ENCODE measurements at places on chromosomes 16 and 17.

DNA sequence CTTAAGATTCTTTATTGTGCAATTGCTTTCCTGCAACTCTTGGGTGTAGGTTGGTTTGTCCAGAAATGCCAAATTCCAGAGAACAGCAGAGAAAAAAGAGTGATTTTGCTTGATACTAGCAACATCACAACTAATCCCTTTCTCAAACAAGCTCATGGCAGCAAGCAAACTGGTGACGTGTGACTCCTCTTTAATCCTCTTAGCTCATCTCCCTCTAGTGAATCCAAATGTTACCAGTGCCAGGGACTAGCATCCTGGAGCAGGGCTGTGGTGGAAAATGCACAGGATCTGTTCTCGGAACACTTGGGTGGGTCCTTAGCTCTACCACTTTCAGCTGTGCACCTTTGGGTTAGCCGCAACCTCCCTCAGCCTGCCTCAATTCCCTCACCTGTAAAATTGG is 204.0 kb upstream of the CCL2 start:
- DNase-seq: no peak

- DNase-seq: no peak
These were observed 252.1 kb downstream of the PHKB start for GRCh38 chr16:47713225-47713595.

- no peak for DNase-seq
These were observed 14.6 kb downstream of the EEF2K start for GRCh38 chr16:22220714-22221113.

GRCh38 chr17:72372185-72372584 is 251.4 kb downstream of the SOX9 start:
- no peak for DNase-seq

- DNase-seq: peak; percentile 85
These were observed 12.7 kb downstream of the SLC35B1 start for GRCh38 chr17:49694847-49695697.

GRCh38 chr16:84717484-84717883 is 17.7 kb downstream of the USP10 start:
- no peak for DNase-seq

GRCh38 chr16:52547004-52547833 is at the start of gene TOX3:
TOX3 (minus strand) TSS chr16:52547143; CDS start chr16:52546723, 420 bp downstream.
- DNase-seq: no peak

GRCh38 chr17:19005789-19006430 is 1.3 kb upstream of the FAM83G start:
- DNase-seq: no peak

DNA sequence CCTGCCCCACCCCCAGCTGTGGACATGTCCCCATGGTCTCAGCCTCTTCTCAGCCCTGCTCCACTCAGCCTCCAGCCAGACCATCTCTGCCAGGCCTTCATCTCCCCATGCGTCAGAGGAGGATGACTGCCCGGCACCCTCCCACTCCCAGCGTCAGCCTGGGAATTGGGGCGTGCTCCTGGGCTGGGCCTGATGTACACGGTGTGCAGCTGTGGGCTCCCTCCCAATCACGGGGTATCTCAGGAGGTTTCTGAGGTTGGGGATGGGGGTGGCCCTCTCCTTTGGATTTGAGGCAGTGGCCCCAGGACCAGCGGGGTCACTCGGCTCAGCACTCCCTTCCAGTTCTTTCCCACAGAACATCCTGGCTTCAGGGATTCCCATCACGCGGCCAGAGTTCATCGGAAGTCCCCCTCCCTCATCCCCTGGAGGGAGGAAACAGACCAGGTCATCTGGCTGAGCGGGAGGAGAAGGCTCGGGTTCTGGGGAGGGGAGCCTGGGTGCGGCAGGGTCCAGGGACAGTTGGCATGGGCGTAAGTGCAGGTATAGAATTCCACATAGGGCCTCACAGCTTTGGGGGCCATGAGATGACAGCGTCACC is 36.9 kb downstream of the SOCS3 start:
- DNase-seq: no peak

DNA sequence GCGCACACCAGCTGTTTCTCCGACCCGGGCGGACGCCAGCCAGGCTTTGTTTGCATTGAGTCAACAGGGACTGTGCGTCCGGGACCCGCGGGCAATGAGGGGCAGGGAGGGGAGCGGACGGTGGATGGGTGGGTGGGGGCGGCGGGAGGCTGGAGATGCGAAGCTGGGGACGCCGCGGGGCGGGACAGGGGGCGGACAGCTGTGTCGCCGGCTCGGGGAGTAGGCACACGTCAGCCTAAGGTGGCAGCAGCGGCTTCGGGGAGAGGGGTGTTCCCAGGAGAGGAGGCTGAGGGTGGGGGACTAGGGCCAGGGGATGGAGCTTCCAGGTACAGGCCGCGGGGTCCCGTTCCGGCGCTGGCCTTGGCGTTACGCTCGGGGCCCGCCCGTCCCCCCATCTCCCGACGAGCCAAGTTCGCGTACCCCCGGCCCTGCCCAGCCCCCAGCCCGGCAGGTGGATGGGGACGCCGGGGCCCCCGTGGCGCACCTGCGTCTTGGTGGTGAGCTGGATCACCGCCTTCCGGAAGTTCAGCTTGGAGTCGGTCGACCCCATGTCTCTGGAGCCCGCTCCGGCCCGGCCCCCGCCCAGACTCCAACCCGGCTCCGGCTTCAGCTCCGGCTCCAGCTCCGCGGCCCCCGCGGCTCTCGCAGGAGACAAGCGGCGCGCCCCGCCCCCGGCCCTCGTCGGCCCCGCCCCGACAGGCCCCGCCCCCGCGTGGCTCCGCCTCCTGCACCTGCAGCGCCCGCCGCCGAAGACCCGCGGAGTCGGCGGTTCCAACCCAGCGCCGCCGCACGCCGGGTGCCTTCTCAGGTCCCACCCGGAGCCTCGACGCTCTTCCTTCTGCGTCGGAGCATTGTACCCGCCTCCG is at the start of gene HID1:
Gene HID1 (minus strand): TSS at position 653 of the 866 bp plus-strand sequence. CDS start 103 bp downstream, at position 550.
- peak; percentile 61 for DNase-seq

DNA sequence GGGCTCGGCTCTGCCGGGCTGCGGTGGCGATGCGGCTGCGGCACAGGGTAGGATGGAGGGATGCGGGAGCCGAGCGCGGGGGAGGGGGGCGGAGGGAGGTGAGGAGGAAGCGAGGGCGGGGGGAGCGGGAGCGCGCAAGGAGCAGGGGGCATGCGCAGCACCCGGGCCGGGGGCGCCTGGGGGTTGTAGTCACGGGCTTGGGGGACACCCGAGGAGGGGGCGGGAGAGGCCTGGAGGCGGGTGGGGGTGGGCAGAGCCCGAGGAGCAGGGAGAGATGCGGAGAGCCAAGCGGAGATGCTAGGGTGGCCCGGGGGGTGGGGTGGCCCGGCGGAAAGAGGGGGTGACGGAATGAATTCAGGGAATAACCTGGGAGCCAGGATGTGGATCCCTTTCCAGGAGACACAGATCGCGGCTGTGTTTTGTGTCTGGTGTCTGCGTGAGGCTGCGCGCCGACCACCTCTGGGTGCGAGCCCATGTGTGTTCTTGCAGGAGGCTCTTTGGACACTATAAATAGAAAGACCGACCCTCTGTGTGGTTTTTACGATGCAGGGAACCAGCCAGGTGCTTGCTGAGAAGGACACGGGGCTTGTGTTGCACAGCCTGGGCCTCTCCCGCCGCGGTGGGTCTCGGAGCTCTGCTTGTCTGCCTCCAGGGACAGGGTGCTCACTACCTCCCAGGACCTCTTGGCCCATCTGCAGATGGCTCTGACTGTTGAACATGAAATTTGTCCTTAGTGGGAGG is at the start of gene STX1B:
Gene STX1B (minus strand): TSS at position 54 of the 741 bp plus-strand sequence. CDS start 242 bp downstream, outside the sequence.
- DNase-seq: no peak

DNA sequence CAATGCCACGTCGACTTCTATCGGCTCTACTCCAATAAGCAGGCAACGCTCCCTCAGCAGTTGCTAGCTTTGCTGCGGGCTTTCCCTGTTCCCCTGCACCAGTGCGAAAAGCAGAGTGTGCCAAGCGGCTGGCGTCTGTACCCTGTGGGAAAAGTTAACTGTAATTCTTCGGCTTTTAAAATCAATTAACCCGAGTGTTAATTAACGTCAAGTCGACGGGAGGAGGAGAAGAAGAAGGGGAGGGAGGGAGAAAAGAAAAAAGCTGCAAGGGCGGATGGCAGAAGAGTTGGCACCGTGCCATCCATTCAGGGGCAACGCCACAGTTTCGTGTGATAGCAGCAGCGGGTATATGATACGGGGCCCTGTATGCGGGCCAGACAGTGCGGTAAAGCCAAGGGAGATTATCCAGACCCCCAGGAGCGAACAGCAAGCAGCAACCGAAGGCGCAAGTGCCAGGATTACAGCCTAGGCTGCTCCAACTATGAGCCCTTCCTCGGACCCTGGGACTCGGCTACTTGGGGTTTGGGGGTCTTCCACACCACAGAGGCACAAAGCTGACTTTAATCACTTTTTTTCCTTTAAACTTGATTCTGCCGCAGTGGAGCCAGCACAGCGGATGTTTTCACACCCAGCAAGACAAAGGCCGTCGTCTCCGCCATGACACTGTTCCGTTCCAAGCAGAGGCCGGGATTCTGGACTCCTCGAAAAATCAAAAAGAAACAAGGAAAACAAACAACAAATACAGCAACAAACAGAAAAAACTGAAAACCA is 253.8 kb upstream of the PMFBP1 start:
- DNase-seq: no peak

- DNase-seq: no peak
These were observed 28.5 kb upstream of the CCDC182 start for GRCh38 chr17:57773557-57773956.

GRCh38 chr16:79609861-79610260 is 9.3 kb upstream of the MAF start:
- no peak for DNase-seq

- no peak for DNase-seq
These were observed 20.7 kb upstream of the SLC35B1 start for GRCh38 chr17:49728425-49728824.

DNA sequence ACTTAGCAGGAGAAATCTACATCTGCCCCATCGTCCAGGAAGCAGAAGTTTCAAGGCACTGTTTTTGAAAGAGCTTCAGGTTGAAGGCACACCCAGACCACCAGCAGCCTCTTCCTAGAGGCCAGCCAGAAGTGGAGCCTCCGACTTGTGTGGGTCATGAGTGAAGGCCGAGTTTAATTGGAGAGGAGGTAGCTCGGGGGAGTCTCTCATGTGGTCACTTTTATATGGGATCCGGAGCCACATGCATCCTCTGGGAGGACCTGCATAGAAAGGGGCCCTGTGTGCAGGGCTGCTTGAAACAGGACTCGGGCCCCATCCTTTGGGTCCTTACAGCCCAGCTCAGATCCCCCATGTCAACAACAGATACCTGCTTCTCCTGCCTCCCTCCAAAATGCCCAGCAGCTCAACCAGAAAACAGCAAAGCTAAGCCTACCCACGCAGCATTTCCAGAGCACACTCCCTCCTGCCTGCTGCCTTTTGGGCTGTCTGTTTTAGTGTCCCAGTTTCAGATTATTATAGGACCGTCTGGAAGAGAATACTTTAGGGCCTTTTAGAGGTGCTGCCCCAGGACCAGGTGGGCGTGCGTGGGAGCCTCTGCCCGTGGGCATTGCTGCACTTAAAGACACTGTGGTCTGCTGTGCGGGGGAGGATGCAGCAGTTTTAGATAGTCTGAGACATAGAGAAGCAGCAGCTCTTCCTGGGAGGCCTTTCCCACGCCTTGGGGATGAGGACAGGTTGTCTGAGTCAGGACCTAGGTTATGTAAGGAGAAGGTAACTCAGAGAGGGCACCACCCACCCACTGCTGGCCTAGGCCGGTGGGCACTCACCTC is 29.5 kb downstream of the MPRIP start:
- no peak for DNase-seq

- no peak for DNase-seq
These were observed 578 bp downstream of the RAC3 start for GRCh38 chr17:82031885-82032627.

- DNase-seq: no peak
These were observed 419.7 kb downstream of the CNTNAP4 start for GRCh38 chr16:76696876-76697275.

GRCh38 chr17:42559075-42559474 is 2.9 kb upstream of the COASY start:
- no peak for DNase-seq

DNA sequence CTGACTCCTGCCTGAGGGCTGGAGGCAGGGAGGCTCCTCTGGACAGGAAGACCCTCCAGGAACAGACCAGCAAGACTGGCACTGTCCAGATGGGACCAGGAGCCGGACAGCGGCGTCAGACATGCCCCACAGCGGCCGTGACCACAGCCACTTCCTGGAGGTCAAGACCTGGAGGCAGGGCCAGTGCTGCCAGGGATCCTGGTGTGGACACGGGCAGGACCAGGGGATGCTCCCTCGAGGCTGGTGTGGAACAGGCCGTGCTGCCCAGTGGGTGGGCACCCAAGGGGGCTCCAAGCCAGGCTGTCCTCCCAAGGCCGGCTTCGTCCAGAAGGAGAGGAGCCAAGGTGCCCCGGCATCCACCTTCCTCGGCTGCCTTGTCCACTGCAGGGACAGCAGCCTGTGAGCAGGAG is 4.5 kb upstream of the CCDC57 start:
- DNase-seq: no peak

GRCh38 chr16:23163921-23164320 is 14.7 kb upstream of the USP31 start:
- DNase-seq: no peak

DNA sequence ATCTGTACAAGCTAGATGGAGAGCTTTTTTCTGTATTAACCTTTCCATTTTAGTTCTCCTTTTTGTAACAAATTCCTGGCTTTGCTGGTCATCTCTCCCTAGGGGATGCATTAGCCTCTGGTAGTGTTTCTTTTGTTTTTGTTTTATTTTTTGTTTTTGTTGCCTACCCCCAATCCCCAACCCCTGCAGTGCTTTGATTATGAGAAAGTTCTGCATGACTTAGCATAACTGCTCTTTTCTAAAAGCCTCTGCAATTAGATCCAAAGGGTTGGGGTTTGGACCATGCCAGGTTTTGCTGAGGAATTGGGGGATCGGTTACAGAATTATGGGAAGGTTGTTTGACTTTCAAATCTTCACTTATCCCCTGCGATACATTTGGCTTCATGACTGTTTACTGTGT is 98.2 kb downstream of the ADAMTS18 start:
- DNase-seq: no peak

DNA sequence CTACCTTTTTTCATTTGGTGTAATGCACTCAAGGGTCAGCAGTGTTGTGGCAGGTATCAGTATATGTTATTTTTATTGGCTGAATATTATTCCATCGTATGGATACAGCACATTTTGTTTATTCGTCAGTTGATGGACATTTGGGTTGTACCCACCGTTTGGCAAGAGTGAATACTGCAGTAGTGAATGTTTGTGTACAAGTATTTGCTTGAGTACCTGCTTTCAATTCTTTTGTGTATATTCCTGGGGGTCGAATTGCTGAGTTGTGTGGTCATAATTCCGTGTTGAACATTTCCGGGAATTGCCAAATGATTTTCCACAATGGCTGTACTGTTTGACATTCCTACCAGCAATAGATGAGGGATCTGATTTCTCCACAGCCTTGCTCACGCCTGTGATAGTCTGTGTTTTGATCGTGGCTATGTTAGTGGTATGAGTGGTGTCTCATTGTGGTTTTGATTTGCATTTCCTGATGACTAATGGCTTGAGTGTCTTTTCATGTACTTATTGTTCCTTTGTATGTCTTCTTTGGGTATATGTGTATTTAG is 108.4 kb downstream of the OR1D5 start:
- DNase-seq: no peak

GRCh38 chr16:66238696-66239095 is 127.8 kb upstream of the CDH5 start:
- DNase-seq: no peak

- no peak for DNase-seq
These were observed 14.2 kb downstream of the AXIN2 start for GRCh38 chr17:65547253-65547670.

- no peak for DNase-seq
These were observed 3.8 kb upstream of the TLCD2 start for GRCh38 chr17:1713878-1714426.

GRCh38 chr17:13297183-13297582 is 279.4 kb upstream of the ELAC2 start:
- DNase-seq: no peak

- no peak for DNase-seq
These were observed 21.3 kb downstream of the SLC7A5 start for GRCh38 chr16:87847785-87848675.
